ENCODE measurements at places on chromosomes 2 and 18.

GRCh38 chr18:5146093-5146492, 51.0 kb downstream of the AKAIN1 start:
- no peak for DNase-seq

GRCh38 chr18:11752116-11752911, 63.2 kb downstream of the GNAL start:
- no peak for DNase-seq

DNA sequence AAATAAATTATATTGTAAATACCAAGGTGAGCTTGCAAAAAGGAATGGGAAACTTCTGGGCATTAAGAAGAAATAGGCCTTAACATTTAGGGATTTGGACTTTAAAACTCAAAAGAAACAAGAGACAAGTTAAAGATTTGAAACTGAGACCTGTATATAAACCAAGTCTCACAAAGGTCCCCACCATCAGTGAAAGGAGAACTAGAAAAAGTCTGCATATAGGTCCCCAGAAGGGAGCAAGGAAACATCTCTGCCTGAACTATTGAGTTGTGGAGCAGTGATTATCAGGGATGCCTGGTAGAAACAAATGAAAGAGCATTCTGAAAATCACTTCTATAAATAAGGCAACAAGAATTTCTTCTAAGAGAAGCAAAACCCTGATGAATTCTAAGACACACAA, 30.5 kb upstream of the ITGAV start:
- no peak for DNase-seq

- DNase-seq = no peak
Observed at GRCh38 chr2:228655331-228655730, 473.8 kb upstream of the SPHKAP start.

DNA sequence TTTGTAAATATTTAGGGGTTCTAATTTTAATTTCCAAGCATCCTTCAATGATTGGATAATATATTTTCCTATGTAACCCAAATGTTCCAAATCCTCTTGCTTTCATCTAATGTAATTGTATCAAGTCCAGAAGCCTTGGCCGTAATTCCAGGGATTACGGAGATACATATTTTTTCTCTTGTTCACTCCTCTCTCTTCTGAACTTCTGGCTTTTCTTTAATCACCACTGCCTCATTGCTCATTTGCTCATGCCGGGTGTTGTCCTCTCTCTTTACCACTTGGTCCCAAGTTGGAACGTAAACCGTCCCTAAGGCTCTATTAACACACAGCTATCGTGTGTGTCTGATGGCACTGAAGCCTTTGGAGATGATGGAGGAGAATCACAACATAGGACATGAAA, 188.7 kb upstream of the COL3A1 start:
- no peak for DNase-seq

- no peak for DNase-seq
Observed at GRCh38 chr2:16958266-16958665, 292.6 kb upstream of the CYRIA start.

- DNase-seq = no peak
Observed at GRCh38 chr2:23249348-23249747, 135.6 kb upstream of the KLHL29 start.

DNA sequence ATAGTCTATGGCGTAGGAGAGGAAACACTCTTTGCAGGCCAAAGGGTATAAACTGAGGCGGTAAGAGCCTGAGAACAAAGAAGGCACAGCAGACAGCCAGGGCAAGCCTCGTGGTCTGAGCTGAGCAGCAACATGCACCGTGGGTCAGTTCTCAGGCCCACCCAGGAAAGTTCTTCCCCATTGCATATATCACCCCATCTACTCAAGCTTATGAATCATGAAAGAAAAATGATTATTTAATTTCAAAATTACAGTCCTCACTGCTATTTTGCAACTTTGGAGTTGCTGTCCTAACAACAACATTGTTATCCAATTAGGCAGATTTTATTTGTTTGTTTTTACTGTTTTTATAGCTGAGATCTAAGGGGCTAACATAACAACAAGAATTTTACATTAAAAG, 54.7 kb upstream of the RIOK3 start:
- no peak for DNase-seq

- DNase-seq = no peak
Observed at GRCh38 chr2:241268716-241269445, 46.6 kb downstream of the HDLBP start.

- no peak for DNase-seq
Observed at GRCh38 chr2:239292531-239292930, 108.3 kb downstream of the HDAC4 start.

DNA sequence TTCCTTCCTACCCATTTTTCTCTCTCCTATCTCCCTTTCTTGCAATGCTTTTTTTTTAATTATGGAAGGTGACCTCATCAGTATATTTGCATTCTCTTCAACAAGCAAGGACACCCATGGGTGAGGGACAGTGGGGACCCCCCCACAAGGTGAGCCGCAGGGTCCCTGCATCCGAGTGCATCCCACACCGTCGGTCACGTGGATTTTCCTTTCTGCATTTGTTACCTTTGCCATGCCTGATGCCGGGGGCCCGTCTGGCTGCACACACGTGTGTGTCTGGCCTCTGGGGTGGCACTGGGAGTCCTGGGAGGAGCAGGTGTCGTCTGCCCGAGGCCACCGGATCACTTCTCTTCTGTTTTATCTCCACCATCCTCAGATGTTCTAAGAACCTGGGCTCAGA, 30.1 kb upstream of the SNTG2 start:
- no peak for DNase-seq

DNA sequence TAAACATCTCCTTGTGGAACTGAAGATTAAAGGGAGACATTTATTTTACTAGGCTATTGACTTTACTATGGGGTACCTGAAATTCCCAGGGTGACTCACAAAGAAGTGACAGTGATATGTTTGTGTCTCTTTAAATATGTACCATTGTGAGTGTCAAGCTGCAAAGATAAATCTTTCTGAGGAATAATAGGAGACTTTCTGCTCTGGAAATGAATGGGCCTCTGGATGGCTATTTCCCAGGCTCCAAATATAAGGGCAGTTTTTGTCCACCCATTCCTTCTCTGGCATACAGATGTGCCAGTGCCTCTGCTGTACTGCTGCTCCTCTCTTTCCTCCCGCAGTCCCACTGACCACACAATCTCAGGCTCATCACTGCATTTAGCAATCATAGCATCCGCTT, 586.4 kb upstream of the CNTNAP5 start:
- DNase-seq = no peak

DNA sequence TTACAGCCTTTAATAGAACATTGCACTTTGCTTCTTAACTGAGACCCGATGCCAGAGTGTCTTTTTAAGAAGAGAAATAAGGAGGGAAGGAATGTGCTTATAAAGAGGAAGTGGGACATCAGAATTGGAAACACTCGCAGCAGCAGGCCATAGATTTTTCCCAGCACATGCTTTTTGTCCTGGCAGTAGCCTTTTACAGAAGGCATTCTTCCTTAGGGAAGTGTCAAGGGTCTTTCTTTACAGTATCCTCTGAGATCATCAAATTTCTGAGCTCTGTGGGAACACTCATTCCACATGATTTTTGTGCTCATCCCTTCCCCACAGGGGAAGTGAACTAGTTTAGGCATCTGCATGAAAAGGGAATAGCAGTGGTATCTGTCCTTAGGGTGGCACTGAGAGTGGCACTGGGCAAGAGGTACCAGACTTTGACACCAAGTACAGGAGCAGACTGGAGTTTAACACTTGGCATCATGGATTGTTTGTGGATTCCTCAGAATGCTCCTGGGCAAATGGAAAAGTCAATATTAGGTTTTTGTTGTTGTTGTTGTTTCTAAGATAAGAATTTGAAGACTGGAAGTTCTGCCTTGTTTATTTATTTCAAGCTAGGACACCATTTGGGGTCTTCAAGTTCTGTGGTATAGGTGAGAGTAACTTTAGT, 4.1 kb downstream of the MYO1B start:
- no peak for DNase-seq

DNA sequence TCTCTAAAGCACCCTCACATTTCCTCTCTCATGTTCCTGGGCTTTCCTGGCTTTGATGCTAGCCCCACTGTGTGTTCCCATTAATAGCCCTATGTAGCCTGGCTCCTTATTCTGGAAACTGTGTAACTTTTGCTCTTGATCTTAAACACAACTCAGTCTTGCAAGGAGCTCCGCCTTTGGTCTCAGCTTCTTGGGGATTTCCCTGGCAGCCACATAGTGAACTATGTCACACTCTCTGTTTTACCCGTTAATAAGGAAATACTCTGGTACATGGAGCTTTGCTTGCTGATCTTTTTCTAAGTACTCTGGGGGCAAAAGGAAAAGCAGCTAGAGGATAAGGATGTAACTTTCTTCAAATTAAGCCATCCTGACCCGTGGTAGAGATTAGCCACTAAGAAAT, 259.3 kb downstream of the NEDD4L start:
- DNase-seq = no peak

GRCh38 chr2:212882626-212883025, 268.8 kb downstream of the IKZF2 start:
- DNase-seq = no peak

DNA sequence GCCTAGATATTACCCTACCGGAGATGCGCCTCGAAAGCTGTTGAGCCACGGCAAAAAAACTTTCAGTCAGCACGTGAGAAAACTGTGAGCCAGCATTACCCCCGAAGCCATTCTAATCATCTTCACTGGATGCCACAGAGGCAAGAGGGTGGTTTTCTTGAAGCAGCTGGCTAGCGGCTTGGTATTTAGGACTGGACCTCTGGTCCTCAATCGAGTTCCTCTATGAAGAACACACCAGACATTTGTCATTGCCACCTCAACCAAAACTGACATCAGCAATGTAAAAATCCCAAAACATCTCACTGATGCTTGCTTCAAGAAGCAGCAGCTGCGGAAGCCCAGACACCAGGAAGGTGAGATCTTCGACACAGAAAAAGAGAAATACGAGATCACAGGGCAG, 52.8 kb upstream of the SLC66A3 start:
- no peak for DNase-seq

- DNase-seq = no peak
Observed at GRCh38 chr2:70371753-70372152, 69.9 kb upstream of the FAM136A start.

DNA sequence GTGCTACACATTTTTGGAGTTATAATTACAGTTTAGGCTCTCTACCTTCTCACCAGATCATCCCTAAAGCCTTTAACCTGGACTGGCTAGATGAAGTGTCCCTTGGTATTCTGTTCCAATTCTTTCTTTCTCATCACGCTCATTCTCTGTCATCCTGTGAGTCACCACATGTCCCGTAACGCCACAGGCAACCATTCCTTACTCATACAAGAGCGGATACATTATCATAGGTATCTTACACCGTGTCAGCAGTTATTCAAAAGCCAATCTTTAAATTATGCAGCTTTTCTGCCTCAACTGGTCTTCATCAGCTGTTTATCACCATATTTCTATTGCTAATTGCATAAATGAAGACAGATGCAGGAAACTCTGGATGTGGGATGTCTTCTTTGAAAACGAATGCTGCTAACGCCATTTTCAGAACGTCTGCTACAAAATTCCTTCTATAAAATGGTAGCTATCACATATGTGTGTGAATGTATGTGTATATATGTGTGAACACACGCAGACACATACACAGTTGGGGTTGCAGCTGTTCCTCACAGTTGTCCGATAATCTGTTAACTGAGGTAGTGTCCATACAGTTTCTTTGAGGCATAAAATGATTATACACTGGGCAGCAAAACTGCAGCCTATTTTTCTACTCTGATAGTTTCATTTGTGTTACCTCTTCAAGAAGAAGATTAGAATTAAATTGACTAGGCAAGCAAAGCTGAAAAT, 47.9 kb downstream of the EML6 start:
- no peak for DNase-seq

- no peak for DNase-seq
Observed at GRCh38 chr2:33550206-33550605, 48.9 kb downstream of the FAM98A start.

GRCh38 chr2:232888839-232889529, 18.9 kb downstream of the SNORC start:
- no peak for DNase-seq

- no peak for DNase-seq
Observed at GRCh38 chr2:69564604-69565003, 78.9 kb downstream of the AAK1 start.

DNA sequence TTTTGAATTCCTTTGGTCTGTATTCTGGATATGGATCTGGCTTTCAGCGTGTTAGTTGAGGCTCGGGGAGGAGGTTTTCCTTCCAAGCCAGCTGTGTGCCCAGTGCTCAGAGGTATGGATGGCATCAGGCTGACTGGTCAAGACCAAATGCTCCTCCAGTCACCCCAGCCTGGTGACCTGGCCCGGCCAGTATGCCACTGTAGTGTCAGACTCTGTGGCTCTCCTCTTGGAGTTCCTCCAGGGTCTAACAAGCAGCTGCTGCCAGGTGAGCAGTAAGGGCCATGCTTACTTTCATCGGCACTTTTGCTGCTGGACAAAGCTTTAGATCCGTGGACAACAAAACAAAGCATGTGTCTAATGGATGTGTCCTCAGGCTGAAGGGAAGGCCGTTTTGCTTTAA, 44.1 kb downstream of the CABLES1 start:
- DNase-seq = no peak

DNA sequence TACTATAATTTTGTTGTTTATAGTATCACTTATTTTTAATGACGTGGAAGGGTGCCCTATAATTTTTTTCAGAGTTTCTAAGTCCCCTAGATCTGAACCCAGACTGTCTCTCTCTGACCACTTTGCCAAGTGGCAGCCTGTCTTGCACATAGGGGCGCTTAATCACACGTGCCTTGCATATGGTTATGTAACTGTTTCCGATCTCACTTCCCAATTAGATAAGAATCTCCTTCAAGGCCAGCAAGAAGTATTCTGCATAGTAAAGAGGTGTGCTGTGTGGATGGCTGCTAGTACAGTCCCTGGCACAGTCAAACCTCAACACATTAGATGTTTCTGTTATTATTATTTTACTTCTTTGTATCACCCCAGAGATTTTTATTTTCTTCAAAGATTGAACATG, 197.8 kb upstream of the SIX2 start:
- no peak for DNase-seq

DNA sequence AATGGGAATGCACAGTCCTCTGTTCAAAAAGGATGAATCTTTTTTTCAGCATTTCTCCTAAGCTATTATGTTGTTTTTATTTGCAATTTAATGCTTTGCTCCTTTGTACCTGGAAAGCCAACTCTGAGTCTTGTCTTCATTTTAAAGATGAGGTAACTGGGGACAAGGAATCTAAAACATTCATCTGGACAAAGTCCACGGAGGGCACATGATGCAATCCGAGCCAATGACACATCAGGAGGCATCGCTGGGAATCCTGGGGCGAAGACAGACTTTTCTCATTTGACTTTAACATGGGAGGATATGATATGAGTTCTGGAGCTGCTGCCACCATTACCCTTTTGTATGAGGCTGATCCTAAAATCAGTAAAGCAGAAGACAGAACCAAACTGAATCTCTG, 116.5 kb upstream of the REG3G start:
- no peak for DNase-seq

DNA sequence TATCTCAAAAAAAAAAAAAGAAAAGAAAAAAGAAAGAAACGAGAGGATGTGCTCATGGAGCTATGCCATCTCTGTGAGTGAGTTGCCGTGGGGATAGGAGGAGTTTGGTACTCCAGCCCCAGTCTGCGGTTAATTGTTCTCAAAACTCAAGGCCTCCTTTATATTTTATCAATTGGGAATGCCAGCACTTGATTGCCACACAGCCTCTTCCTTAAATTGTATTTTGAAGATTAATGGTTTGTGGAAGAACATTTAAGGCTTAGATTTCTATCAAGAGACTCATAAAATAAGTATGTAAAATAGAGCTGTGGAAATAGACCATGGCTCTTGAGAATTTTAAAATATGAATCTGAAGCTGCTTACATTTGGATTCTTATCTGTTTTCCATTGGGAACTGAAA, 29.8 kb downstream of the KCNE4 start:
- no peak for DNase-seq

Measured in stimulated activated CD8-positive, alpha-beta memory T cell treated with anti-CD3 and anti-CD28 coated beads, Interleukin-4, amount 100 ng/mL, for 4 hours (primary cell).